NCI-H526 (cell line): ENCODE measurements at places on chromosomes 2 and 18.

DNA sequence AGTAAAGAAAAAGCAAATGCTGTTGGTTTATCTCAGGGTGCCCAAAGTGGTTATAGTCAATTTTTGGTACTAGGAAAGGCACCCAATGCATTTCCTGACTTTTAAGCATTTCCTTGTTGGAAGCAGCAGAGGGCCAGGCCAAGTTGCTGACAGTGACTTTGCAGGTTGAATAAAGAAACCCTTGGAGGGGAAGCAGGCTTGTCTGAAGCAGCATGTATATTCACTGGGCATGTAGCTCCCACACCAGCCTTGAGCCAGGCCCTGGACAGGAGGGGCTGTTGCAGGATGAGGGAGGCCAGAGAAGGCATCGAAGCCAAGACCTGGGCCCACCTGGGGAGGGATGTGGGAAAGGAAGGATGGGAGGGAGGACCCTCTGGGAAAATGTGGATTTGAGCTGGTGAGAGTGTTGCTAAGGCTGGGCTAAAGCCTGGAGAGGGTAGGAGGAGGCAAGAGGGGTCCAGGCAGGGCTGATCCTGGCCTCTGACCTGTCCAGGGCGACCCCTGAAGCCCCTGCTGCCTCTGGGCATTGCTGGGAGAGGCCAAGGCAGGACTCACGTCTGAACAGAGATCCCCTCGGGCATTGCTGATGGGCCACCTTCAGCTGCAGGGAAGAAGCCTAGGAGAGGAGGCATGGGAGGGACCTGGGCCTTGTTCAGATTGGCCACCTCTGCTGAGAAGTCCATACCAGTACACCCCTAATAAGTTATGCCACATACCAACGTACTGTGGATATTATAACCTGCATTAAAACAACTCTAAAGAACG is 79.6 kb downstream of the STPG4 start:
- DNase-seq, result no peak

DNA sequence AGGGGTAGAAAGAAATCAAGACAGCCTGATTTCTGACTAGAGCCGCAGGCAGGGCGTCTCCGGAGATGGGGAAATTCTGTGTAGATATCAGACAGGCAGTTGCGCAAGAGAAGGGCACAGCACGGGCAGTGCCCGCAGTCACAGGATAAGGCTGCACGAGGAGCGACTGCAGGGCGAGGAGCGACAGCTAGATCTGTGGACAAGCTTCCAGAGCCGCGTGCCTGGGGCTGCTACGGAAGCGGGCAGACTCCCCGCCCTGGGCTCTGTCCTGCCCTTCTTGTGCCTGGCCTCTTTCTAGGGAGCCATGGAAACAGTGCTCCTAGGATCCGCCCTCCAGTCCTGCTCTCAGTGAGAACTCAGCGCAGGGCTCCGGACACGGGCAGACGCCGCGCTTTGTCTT is 12.6 kb downstream of the MC5R start:
- no peak for DNase-seq

DNA sequence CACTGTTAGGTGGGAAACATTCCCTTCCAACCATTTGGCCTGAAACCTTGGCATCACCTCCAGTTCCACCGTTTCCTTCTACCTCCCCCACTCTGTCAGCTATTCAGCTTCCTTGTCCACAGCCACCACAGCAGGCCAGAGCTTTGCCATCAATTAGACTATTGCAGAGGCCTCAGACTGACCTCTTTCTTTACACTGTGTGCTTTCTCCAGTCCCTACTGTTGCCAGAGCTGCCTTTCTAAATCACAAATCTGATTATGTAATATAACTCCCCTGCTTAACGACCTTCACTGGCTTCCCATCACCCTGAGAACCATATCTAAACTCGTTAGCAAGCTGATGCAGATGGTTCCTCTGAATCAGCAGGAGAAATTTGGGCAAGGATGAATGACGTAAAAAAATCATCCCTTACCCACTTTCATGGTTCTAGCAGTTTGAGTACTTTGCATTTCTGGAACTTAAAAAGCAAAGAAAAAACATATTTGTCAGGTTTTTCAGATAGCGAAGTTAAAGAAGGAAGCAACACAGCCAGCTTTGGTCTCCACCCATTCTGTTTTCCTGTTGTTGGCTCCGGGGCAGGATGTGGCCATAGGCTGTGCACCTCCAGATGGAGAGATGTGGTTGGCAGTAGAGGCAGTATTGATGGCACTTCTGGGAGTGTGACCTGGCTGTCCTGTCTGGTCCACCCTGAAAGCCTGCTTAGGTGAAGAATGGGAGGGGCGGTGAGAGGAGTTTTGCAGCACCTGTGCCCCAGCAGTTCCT is 422.1 kb downstream of the PARD3B start:
- no peak for DNase-seq

DNA sequence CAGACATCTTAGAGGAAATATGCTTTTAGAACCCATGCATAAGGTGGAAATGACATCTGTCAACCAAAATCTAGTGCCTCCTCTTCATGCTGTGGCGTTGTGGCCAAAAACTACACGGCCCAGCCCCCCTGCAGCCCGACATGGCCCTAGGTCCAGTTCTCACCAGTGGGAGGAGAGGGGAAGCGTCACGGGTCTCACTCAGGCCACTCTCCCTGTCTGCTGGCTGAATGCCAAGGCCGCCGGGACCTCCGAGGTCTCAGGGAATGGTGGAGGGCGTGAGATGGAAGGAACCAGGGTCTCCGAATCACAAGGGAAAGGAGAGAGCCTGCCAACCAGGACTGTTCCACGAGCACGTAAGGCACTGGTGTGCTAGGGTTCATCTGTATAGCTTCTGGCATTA is 361.0 kb downstream of the ANAPC1 start:
- no peak for DNase-seq

DNA sequence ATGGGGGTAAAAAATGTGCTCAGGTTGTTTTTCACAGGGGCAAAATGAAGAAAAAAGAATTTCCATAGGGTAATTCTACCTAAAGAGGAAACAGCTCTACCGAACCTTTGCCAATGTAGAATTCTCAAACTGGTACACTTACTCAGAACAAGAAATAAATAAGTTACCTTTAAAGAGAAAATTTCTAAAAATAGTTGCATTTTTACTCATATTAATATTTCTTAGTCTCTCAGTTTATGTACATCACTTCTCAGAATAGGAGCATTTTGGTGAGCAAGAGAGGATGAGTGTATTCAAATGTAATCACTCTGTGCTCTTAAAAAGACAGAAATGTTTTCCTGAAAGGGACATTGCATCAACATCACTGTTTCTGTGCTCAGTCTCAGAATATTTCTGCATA is 574.7 kb upstream of the SLC8A1 start:
- no peak for DNase-seq

DNA sequence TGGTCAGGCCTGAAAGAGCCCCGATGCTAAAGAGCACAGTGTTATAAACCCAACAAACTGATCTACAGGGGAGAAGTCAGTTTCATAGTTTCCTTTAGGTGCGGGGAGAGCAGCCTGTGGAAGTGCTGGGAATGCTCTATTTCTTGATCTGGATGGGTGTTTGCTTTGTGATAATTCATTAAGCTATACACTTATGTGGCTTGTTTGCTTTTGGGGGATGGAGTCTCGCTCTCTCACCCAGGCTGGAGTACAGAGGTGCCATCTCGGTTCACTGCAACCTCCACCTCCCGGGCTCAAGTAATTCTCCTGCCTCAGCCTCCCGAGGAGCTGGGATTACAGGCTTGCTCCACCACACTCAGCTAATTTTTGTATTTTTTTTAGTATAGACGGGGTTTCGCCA is 30.1 kb upstream of the CEP68 start:
- no peak for DNase-seq

DNA sequence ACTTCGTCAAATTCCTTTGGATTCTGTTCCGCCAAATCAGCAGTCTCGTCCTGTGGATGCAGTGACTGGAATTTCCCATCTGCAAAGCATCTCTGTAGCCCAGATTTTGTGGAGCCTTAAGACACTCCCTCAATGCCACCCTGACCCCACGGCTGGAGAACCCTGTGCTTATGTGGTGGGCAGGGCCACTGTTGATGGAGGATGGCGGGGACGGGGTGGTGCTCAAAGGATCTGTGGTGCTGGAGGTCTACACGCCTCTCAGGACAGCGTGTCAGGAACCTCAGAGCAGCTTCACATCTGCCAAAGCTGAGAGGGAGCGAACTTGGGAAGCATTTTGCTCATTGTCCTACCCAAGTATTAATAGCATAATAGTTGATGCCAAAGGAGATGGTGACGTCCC is 200.1 kb downstream of the MGAT5 start:
- DNase-seq, result peak; percentile 37

GRCh38 chr2:120577721-120578295 is 157.9 kb upstream of the GLI2 start:
- DNase-seq, result no peak

- no peak for DNase-seq
Measured at GRCh38 chr2:71474116-71474743, 20.9 kb downstream of the DYSF start.

DNA sequence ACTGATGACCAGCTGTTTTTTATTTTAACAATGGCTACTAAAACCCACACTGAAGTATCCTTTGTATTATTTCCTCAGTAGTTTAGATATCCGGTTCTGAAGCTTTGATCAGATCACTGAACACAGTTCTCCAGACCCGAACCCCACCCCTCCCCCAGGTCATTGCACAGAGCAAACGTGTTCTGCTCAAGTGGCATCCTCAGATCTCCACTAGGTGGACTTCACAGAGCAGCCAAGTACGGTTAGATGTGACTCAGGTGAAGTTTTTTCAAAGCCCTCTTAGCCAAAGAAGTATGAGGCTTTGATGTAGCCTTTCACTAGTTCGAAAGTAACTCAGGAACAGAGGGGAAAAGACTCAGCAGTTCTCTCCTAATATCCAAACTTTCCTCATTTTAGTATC is 142.7 kb upstream of the NRP2 start:
- no peak for DNase-seq

DNA sequence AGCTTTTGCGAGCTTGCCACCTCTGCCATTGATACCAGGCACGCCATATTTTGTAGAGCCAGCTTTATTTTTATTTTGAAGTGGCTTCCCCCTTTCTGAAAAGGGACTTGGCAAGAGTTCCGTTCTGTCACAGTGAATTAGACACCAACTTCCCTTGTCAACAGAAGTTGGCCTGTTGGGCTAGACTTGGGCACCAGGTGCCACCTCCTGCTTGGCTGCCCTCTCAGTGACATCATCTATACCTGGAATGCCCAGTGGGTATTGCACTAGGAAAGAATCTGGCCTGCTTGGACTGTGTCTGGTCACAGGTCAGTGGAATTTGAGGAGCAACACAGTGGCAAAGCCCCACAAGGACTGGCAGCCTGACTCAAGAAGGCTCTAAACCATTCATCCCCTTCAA is 101.0 kb downstream of the BCL2L11 start:
- DNase-seq, result no peak

DNA sequence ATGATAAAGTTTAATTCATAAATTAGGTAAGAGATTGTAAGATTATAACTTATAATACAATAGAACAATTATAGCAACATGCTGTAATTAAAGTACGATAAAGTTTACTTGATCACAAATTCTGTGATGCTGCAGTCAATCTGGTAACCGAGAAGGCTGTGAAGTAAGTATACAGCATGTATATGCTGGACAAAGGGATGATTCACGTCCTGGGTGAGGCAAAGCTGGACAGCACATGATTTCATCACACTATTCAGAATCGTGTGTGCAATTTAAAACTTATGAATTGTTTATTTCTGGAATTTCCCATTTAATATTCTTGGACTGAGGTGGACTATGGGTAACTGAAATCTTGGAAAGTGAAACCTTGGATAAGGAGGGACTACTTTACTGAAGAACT is 522.2 kb upstream of the CNTNAP5 start:
- no peak for DNase-seq
